Activated gamma-delta T cell treated with anti-CD3 and anti-CD28 coated beads, Interleukin-2, amount 50 U/mL, for 16 hours (primary cell): ENCODE measurements at places on chromosomes 5 and 9.

DNA sequence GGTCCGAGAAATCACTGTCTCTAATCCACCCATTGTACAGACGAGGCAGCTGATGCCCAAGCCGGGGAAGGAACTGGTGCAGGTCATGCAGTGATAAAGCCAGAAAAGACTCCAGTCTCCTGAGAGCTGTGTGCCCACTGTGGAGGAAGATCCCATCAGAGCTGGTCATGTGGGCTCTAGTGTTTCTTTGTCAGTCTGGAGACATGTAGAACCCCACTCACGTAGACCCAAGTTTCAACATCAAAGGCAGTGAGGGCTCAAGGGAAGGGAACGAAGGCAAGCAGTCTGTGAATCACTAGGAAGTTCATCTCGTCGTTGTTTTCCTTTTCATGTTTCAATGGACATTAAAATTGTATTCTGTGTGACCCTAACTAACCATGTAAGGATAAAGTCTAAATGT, 14.6 kb upstream of the GLIPR2 start:
- no peak for DNase-seq

DNA sequence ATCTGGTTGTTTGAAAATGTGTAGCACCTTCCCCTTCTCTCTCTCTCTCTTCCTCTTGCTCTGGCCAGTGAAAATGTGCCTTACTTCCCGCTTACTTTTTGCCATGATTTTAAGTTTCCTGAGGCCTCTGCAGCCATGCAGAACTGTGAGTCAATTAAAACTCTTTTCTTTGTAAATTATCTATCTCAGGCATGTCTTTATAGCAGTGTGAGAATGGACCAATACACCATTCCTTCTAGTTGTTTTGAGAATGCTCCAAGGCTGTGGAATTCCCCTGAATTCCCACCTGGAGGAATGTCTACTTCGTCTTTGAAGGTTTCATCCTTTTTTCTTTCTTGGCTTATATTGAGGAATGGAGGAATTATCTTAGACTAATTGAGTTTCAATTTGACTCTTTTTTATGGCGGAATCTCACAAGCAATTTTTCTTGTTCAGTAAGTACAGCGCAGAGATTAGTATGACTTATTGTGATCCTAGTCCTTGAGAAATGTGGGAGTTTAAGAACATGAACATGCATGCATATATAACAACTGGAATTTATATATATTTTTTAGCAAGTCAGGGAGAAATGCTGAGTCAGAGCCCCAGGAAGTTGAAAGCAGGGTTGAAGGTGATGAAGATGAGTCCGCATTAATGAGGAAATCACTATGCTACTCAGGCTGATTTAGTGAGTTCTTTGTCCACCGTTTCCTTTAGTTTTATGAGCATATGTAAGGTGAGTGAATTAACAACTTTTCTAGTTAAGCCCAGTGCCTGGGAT, 488.1 kb upstream of the ADAMTS16 start:
- DNase-seq: no peak

DNA sequence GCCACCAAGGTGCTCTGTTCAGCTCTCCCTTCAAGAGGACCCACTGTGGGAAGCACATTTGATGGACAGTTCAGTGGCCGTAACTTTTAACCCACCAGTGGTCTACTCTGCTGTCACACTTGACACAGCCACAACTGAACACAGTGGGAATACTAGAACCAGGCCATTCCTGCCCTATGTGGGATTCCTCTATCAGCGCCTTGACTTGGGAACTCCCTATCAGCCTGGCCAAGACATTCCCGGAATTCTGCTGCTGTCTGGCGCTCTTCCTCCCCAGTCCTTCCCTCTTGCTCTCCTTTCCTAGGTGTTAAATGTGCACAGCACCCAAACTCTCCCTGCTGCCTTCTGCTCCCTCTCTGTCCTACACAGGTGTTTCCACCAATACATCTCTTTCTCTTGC, 23.1 kb upstream of the SH3PXD2B start:
- DNase-seq: no peak

DNA sequence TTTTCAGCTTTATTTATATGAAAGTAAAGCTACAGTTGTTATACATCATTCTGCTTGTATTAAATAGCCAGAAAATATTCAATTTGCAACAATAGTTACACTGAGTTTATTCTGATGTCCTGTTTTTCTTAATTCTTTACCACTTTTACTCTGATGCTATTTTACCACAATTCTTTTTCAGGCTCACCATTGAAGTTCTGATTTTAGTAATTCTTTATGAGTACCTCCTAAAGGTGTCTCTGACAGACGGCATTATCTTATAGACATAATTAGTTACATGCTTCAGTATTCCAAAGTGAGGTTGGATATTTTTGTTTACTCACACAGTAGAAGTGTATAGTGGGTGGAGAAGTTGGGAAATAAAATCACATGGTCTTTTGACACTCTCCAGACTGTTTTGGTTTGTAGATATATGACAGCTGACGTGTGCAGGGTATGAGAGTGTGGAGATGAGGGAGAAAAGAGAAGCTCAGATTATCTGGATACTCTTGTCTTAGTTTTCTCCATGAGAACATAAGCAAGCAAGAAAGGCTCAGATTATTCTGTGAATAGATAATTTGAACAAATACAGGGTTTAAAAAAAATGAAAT, 97.4 kb downstream of the FBXO4 start:
- no peak for DNase-seq

DNA sequence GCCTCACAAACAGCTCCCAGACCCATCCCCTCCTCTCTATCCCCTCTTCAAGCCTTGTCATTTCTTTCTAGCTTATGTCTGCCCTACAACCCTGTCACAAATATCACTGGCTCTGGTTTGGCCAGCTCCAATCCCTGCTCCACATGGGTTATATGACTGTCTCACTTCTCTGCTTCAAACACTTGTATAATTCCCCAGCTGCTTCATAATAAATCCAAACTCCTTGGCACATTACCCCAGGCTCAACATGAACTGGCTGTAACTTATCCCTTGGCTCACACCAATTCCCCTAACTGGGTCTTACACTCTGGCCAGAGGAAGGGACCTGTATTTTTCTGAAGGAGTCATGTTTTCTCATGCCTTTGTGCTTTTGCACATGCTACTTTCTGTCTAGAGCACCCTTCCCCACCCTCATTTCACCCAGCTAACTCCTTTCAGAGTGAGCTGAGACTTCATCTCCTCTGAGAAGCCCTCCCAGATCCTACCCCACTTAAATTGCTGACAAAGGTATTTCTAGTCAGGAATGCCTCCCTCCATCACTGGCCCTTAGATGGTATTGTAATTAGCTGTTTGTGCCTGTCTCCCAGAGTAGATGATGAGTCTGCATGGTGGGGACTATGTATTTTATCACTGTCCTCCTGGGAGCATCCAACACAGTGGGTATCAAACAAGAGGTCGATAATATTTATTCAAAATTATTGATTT, 5.3 kb downstream of the PRXL2C start:
- DNase-seq: no peak

DNA sequence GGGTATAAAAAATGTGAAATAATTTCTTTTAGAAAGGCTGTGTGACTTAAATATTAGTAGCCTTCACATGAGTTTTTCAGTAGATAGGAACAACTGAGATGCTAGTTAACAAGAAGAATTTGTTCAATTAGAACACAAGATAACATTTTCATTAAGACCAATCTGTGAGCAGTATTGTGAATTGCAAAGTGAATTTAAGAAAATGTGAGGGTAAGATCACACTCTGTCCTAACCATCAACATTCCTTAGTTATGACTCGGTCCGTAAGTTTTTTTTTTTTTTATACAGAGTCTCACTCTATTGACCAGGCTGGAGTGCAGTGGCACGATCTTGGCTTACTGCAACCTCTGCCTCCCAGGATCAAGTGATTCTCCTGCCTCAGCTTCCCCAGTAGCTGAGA, 180.2 kb upstream of the EGFLAM start:
- DNase-seq: no peak

DNA sequence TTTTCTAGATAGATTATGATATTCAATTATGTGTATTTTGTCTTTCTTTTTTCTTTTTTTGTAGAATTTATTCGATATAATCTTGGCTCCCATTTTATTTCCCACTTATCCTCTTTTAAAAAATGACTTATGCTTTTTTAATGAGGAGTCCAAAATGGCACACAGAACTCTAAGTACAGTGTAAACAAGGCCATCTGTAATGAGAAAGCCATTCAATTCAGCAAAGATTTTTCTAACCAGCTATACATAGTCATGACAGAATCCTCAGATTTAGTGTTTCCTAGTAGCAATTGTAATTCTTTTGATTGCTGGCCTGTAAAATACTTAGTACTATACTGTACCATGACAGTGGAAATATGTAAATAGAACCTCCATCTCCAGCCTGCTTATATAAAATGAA, 651.4 kb downstream of the RAB3C start:
- no peak for DNase-seq

DNA sequence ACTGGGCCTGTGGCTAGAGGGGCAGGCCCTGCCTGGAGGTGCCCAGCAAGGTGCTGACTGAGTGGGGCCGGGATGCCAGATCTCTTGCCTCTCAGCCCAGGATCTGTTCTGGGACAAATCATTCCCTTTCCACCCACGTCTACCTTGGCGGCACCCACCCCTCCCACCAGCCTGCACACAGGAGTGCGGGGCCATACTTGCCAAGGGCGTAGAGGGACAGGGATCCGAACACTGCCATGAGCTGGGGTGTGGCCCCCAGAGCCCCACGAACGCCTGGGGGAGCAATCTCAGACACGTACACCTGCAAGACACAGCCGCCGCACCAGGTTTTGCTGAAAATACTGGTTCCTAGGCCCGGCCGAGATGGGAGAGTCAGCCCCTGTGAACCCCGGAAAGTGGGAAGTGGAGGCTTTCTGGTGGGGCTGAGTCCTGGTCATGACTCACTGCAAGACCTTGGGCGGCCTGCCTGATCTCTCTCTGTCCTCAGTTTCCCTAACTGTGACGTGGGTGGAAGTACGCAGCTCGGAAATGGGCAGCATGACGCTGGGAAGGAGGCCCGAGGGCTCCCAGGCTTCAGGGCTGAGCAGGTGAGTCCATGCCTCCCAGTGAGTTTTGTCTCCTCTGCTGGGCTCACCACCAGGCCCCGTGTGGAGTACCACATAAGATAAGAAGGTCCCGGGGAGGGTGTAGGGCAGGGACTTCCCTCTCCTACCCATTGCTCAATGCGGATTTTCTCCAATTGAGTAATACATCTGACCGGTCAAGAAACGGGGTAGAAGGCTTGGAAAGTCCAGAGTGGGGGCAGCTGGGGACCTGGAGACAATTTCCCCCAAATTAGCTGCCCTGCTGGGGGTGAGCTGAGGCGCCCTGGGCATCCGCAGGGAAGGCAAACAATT, 2.6 kb downstream of the SLC2A6 start:
- no peak for DNase-seq

- no peak for DNase-seq
Observed at GRCh38 chr9:4263591-4263990, 36.3 kb downstream of the GLIS3 start.

DNA sequence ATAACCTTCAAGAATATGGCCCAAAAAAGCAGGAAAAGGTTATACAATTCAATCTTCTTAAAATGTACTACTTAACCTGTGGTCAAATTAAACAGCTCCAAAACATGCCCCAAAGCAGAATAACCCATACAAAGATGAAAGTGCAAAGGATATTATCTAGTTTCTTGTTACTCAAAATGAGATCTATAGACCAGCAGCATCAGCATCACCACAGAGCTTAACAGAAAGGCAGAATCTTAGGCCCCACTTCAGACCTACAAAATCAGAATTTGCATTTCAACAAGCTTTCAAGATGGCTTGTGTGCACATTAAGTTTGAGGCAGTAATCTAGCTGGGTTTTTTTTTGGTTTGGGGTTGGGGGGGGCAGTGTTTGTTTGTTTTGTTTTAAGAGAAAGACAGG, 54.0 kb downstream of the SCAI start:
- DNase-seq: no peak

DNA sequence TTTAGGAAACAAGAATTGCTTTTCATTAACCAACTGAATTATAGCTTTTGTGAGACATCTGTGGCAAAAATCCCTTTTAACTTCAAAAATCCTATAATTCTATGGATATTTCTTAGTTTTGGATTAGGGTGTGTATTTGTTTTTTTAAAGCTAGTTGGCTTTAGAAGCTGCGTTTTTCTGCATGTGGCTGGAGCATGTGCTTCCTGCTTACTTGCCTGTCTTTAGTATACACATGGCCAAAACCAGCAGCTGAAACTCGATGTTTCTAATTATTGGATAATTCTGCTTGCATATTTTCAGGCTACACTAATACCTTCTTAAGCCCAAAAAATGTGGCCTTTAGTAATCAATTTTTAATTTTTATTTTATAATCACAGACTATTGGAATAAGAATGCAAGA, 8.9 kb downstream of the RECK start:
- no peak for DNase-seq

GRCh38 chr9:110160685-110161084, 47.3 kb downstream of the C9orf152 start:
- DNase-seq: no peak

DNA sequence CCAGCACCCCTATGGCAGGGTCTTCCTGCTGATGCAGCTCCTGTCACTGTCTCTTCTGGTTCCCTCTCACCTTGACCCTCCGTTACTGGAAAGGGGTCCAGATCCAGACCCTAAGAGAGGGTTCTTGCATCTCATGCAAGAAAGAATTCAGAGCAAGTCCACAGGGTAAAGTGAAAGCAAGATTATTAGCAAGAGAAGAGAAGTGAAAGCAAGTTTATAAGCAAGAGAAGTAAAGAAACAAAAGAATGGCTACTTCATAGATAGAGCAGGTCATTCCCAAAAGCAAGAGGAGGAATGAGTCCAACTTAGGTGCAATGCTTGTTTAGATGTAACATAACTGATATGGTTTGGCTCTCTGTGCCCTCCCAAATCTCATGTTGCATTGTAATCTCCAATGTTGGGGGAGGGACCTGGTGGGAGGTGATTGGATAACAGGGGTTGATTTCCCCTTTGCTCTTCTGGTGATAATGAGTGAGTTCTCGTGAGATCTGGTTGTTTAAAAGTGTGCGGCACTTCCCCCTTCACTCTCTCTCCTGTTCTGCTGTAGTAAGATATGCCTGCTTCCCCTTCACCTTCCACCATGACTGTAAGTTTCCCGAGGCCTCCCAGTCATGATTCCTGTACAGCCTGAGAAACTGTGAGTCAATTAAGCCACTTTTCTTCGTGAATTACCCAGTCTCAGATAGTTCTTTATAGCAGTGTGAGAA, 183.3 kb downstream of the MED10 start:
- DNase-seq: no peak

GRCh38 chr5:171513591-171513990, 94.1 kb downstream of the FGF18 start:
- no peak for DNase-seq

GRCh38 chr9:81798606-81799005, 109.3 kb upstream of the TLE1 start:
- no peak for DNase-seq

- DNase-seq: no peak
Observed at GRCh38 chr9:98369896-98370295, 114.4 kb upstream of the TBC1D2 start.

DNA sequence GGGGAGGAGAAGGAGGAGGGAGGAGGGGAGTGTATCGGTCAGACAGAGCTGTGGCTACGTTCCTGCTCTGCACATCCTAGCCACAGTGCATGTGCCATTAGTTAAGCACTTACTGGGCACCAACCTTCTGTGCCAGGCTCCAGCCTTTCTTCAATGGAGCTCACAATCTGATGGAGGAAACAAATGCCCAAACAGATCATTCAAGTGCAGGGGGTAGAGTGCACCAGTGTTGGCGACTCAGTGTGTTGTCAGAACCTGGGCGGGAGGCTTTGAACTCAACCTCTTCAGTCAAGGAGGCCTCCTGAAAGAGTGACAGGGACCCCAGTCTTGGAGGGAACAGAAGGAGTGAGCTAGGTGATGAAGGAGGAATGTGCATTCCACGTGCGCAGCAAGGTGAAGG, 51.9 kb upstream of the SHB start:
- DNase-seq: no peak
